Esophagus squamous epithelium (tissue), 5 donors: ENCODE measurements at places on chromosomes 7 and 10. TPM values are rescaled to one million over a fixed set of nuclear protein-coding genes. Genes with fewer than 3 reads are reported as not detected.

DNA sequence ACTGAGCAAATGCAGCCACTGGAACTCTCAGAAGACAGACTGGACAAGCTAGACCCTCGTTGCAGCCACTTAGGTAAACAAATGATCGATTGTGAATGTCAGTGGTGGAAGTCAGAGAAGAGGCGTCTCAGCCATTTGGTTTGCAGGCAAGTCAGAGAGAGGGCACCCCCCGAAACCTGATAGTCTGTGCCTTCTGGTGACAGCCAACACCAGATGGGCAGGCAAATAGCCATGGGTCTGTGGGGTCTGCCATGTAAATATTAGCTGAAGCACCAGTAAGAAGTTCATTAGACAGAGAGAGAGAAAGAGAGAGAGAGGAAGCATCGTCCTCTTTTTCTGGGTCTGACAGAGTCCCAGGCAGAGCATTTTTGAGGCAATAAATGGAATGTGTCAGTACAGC, 5.4 kb downstream of the PPP1R17 start:
- H3K27ac ChIP-seq, result no peak overlapping the region
- DNase-seq, result no peak
- no peak overlapping the region for H3K4me3 ChIP-seq
- no peaks in the 10 kb centered on the region for H3K4me1 ChIP-seq

- no peaks in the 10 kb centered on the region for H3K27me3 ChIP-seq
- no peaks in the 10 kb centered on the region for H3K36me3 ChIP-seq
- no peak overlapping the region for H3K27ac ChIP-seq
Observed at GRCh38 chr10:104614245-104614831, 26.8 kb upstream of the SORCS3 start.

The ZNF488 gene
- total RNA-seq, result 1.4 TPM

- no peaks in the 10 kb centered on the region for H3K36me3 ChIP-seq
- H3K27me3 ChIP-seq, result no peaks in the 10 kb centered on the region
- no peak overlapping the region for H3K4me3 ChIP-seq
- no peak overlapping the region for H3K27ac ChIP-seq
Observed at GRCh38 chr7:39433550-39433949, 132.7 kb upstream of the YAE1 start.

GRCh38 chr7:89994483-89994882, 159.8 kb upstream of the STEAP1 start:
- no peak overlapping the region for H3K4me3 ChIP-seq
- H3K27me3 ChIP-seq, result no peaks in the 10 kb centered on the region
- no peak overlapping the region for H3K27ac ChIP-seq
- H3K36me3 ChIP-seq, result no peaks in the 10 kb centered on the region
- DNase-seq, result no peak

The AOAH gene
- total RNA-seq, result 1.7 TPM

DNA sequence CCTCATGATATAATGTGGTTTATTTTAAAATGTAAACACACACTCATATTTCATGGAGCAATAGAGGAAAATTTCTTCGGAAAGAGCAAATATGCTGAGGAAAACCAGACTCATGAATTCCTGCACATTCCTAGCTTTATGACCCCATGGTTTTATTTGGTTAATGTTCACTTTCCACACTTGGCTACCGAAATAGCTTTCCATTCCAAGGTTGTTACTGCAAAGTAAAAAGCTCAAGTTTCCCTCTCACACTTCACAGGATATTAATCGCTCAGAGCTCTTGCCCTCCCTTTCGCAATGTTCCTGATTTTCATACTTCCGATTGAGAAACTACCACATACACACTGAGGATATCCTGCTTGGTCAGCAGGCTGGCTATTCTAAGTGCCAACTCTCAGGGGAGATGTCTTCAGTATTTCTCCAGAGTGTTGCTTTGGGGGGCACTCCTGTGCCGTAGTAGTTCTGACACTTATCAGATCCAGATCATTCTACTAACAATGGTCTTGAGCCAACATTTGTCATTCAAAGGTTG, 77.5 kb upstream of the STEAP1B start:
- DNase-seq, result no peak
- H3K36me3 ChIP-seq, result no peaks in the 10 kb centered on the region
- peak overlapping the region; percentile 67 for H3K27ac ChIP-seq
- peaks cover 11% of the 10 kb centered on the region for H3K4me1 ChIP-seq

GRCh38 chr7:27124096-27124901, 6.3 kb downstream of the HOXA4 start:
- no peaks in the 10 kb centered on the region for H3K36me3 ChIP-seq
- H3K27ac ChIP-seq, result peak overlapping the region; percentile 90
- peaks cover 17% of the 10 kb centered on the region for H3K4me1 ChIP-seq
- H3K4me3 ChIP-seq, result peak overlapping the region; percentile 31
- no peaks in the 10 kb centered on the region for H3K27me3 ChIP-seq

The TCERG1L gene
- 0.12 TPM for total RNA-seq

GRCh38 chr10:116124777-116125176, 148.2 kb downstream of the GFRA1 start:
- no peak overlapping the region for H3K27ac ChIP-seq
- H3K4me1 ChIP-seq, result no peaks in the 10 kb centered on the region
- no peaks in the 10 kb centered on the region for H3K36me3 ChIP-seq
- H3K27me3 ChIP-seq, result no peaks in the 10 kb centered on the region
- no peak overlapping the region for H3K4me3 ChIP-seq

- no peaks in the 10 kb centered on the region for H3K36me3 ChIP-seq
- H3K27ac ChIP-seq, result no peak overlapping the region
- H3K27me3 ChIP-seq, result no peaks in the 10 kb centered on the region
- H3K4me3 ChIP-seq, result no peak overlapping the region
- peaks cover 15% of the 10 kb centered on the region for H3K4me1 ChIP-seq
Observed at GRCh38 chr7:69883399-69883891, 285.2 kb downstream of the AUTS2 start.

- H3K27ac ChIP-seq, result peak overlapping the region; percentile 94
- peak overlapping the region; percentile 78 for H3K4me3 ChIP-seq
- DNase-seq, result no peak
- H3K4me1 ChIP-seq, result peaks cover 11% of the 10 kb centered on the region
- peaks cover 4% of the 10 kb centered on the region for H3K36me3 ChIP-seq
Observed at GRCh38 chr7:10939237-10939910, 34.3 kb upstream of the PHF14 start.

The LIPM gene
- total RNA-seq, result not detected

GRCh38 chr7:127114742-127115265, 137.9 kb downstream of the GRM8 start:
- no peak overlapping the region for H3K27ac ChIP-seq
- no peak for DNase-seq
- H3K4me3 ChIP-seq, result no peak overlapping the region
- H3K27me3 ChIP-seq, result no peaks in the 10 kb centered on the region
- no peaks in the 10 kb centered on the region for H3K36me3 ChIP-seq

- H3K4me3 ChIP-seq, result no peak overlapping the region
- no peak overlapping the region for H3K27ac ChIP-seq
- H3K4me1 ChIP-seq, result no peaks in the 10 kb centered on the region
Observed at GRCh38 chr7:46131916-46132795, 211.1 kb upstream of the IGFBP3 start.

DNA sequence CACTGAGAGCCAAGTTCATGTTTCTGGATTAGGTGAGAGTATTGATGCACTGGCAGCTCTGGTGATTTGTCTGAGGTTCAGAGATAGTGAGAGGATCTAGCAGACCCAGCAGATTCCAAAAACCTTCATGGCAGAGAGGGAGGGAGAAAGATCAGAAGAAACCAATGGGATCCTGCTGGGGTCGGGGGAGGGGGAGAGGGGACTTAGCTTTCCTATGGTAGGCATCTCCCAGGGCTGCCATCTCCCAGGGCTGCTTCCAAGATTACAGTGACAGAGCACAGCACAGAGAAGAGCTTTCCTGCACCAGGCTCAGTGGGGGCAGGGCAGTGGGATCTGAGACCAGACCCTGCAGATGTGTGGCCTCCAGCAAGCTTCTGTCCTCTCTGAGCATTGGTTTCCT, 76.8 kb upstream of the GDF10 start:
- H3K27me3 ChIP-seq, result no peaks in the 10 kb centered on the region
- no peak overlapping the region for H3K4me3 ChIP-seq
- H3K27ac ChIP-seq, result no peak overlapping the region
- no peaks in the 10 kb centered on the region for H3K4me1 ChIP-seq
- no peaks in the 10 kb centered on the region for H3K36me3 ChIP-seq

The AFAP1L2 gene
- total RNA-seq, result 15.5 TPM

The GPER1 gene
- total RNA-seq, result 1.0 TPM

GRCh38 chr7:74023786-74024185, 4.2 kb upstream of the ELN start:
- no peak for DNase-seq
- H3K27ac ChIP-seq, result peak overlapping the region; percentile 25
- H3K27me3 ChIP-seq, result no peaks in the 10 kb centered on the region
- H3K4me3 ChIP-seq, result no peak overlapping the region
- H3K4me1 ChIP-seq, result peaks cover 72% of the 10 kb centered on the region
- H3K36me3 ChIP-seq, result no peaks in the 10 kb centered on the region

The ATOH7 gene
- not detected for total RNA-seq

DNA sequence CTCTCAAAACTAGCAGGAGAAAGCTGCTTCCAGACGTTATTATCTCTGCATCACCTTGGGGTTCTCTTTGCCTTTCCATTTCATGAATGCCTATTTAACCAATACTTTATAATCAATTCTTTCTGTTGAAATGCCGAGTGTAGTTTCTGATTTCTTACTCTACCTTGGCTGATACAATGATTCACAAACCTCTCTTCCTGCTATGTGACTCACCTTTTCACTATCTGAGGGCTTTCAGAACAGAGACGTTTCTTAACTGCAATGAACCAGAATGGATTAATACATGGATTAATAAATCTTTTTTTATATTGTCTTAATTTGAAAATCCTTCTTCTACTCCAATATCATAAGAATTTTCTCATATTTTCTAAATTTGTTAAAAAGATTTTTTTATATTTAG, 46.4 kb upstream of the ZNF746 start:
- peaks cover 11% of the 10 kb centered on the region for H3K36me3 ChIP-seq
- no peak overlapping the region for H3K4me3 ChIP-seq
- no peaks in the 10 kb centered on the region for H3K4me1 ChIP-seq

The PON3 gene
- not detected for total RNA-seq

The CAV1 gene
- 21.7 TPM for total RNA-seq

The HOXA9 gene
- not detected for total RNA-seq

The FBXW4 gene
- 46.5 TPM for total RNA-seq

The SSC4D gene
- not detected for total RNA-seq

The ARL4A gene
- 102 TPM for total RNA-seq

The EGR2 gene
- 0.62 TPM for total RNA-seq

DNA sequence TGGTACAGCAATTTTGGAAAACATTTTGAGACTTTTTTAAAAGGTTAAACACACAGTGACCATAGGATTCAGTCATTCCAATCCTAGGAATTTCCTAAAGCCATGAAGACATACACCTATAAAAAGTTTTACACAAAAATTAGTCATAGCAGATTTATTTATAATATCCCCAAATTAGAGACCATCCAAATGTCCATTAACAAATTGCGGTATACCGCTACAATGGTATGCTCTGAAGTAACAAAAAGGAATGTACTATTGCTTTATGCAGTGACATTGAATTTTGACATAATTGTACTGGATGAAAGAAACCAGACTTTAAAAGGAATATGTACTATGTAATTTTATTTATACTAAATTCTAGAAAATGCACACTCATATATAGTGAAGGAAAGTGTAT, 362.8 kb downstream of the HGF start:
- DNase-seq, result no peak
- no peaks in the 10 kb centered on the region for H3K36me3 ChIP-seq
- H3K4me3 ChIP-seq, result no peak overlapping the region
- H3K27ac ChIP-seq, result no peak overlapping the region

- H3K27me3 ChIP-seq, result no peaks in the 10 kb centered on the region
- DNase-seq, result no peak
- H3K36me3 ChIP-seq, result no peaks in the 10 kb centered on the region
- no peak overlapping the region for H3K27ac ChIP-seq
- peaks cover 5% of the 10 kb centered on the region for H3K4me1 ChIP-seq
- H3K4me3 ChIP-seq, result no peak overlapping the region
Observed at GRCh38 chr7:39428221-39428620, 138.0 kb upstream of the YAE1 start.

The MNX1 gene
- total RNA-seq, result not detected

The BMS1 gene
- 16.1 TPM for total RNA-seq

DNA sequence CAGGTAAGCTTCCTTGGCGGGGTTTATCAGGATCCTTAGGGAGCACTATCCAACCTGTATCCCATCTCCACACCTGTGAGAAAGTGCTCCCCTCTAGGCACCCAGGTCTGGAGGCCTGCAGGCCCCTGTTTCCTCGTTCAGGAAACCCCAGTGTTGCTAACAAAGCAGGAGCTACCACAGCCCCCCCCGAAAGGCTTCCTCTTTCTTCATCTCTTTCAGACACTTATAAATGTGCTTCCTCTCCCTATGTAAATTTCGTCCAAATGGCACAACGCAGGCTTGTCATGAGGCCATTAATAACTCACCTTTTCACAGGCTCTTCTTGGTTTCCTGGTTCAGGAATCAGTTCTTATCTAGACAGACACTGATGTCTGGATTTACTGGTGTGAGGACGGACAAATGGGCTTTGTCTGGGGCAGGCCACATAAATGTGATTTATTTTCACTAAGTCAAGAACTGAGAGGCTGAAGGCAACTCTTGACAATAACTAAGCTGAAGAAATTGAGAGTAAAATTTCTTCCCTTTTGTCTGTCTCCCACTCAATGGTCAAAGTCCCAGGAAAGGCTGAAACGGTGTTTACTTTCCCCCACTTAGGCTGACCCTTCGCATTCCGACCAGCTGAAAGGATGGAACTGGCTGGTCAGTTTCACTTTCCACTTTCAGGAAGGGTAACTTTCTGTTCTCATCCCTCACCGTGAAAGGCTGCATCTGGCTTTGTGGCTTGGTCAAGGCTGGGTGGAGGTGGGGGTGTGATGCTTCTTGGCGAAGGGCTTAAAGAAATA, 46.8 kb downstream of the PIK3AP1 start:
- no peaks in the 10 kb centered on the region for H3K4me1 ChIP-seq
- H3K27me3 ChIP-seq, result no peaks in the 10 kb centered on the region

GRCh38 chr7:91041901-91042484, 222.2 kb upstream of the FZD1 start:
- no peak overlapping the region for H3K4me3 ChIP-seq
- DNase-seq, result no peak
- no peak overlapping the region for H3K27ac ChIP-seq
- H3K4me1 ChIP-seq, result no peaks in the 10 kb centered on the region

DNA sequence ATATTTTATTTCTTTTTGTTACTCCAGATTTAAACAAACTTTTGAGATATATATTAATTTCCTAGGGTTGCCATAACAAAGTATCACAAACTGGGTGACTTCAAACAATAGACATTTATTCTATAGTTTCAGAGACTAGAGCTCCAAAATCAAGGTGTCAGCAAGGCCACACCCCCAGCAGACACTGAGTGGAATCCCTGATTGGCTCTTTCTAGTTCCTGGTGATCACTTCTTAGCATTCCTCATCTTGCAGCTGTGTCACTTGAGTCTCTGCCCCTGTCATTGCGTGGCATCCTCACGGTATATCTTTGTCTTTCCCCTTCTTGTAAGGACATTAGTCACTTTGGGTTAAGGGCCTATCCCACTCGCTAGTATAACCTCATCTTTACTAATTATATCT, 7.6 kb upstream of the SLC26A3 start:
- H3K27ac ChIP-seq, result no peak overlapping the region
- H3K36me3 ChIP-seq, result no peaks in the 10 kb centered on the region
- no peaks in the 10 kb centered on the region for H3K27me3 ChIP-seq
- no peak overlapping the region for H3K4me3 ChIP-seq
- H3K4me1 ChIP-seq, result no peaks in the 10 kb centered on the region
- no peak for DNase-seq

GRCh38 chr7:144747936-144748335, 87.9 kb downstream of the TPK1 start:
- no peak for DNase-seq
- H3K27me3 ChIP-seq, result no peaks in the 10 kb centered on the region
- H3K4me3 ChIP-seq, result no peak overlapping the region
- no peak overlapping the region for H3K27ac ChIP-seq
- no peaks in the 10 kb centered on the region for H3K4me1 ChIP-seq
- H3K36me3 ChIP-seq, result no peaks in the 10 kb centered on the region

The LLCFC1 gene
- total RNA-seq, result not detected
